ENCODE measurements at places on chromosomes 13 and 19. TPM values are rescaled to one million over a fixed set of nuclear protein-coding genes. Genes with fewer than 3 reads are reported as not detected.

DNA sequence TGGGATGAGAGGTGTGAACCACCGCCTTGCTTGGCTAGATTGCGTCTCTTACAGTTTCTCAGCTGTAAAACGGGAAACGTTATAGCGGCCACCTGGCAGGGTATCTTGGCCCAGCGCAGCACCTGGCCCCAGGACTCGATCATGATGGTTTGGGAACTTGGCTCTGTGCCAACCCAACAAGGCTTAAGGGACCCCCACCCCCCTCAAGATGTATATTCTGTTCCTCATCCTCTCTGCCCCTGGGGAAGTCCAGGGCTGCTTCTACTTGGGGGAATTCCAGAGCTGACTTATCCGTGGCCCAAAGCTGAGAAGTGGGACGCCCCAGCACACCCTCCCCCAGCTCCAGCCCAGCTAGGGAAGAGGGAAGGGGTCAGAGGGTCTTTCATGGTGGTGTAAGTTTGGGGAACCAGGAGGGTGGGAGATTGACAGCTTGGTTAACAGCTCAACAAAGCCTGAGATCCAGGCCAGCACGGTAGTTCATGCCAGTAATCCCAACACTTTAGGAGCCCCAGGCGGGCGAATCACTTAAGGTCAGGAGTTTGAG is 695 bp downstream of the ICAM1 start:
- no peak for DNase-seq

DNA sequence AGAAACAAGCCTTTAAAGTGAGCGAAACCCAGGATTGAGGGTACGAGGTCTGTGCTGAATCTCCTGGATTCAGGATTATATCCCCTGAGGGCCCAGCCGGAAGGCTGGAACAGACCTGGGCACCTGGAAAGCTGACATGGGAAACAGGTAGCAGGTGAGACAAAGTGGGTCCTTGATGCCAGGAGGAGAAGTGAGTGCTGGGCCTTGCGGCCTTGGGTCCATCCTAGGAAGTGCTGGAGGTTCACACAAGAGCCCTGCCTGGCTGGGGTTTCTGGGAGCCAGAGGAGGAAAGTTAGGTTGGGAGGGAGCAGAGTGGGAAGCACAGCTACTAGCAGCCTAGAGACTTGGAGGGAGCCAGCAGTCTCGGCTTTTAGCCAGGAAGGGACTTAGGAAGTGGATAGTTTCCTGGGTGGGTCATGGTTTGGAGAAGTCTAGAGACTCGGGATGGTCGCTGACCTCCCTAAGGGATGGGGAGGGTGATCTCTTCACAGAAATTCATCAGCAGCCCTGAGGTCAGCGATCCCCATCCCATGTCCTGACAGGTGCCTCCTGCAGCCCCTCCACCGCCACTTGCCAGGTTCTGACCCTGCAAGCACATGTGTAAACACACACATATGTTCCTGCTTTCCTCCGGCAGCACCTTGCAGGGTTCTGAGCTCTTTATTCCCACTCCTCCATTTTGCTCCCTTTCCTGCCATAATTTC is 29.4 kb upstream of the ZNF492 start:
- no peak for DNase-seq

GRCh38 chr13:20191311-20192157 is 1.2 kb downstream of the GJB2 start:
- no peak for DNase-seq

DNA sequence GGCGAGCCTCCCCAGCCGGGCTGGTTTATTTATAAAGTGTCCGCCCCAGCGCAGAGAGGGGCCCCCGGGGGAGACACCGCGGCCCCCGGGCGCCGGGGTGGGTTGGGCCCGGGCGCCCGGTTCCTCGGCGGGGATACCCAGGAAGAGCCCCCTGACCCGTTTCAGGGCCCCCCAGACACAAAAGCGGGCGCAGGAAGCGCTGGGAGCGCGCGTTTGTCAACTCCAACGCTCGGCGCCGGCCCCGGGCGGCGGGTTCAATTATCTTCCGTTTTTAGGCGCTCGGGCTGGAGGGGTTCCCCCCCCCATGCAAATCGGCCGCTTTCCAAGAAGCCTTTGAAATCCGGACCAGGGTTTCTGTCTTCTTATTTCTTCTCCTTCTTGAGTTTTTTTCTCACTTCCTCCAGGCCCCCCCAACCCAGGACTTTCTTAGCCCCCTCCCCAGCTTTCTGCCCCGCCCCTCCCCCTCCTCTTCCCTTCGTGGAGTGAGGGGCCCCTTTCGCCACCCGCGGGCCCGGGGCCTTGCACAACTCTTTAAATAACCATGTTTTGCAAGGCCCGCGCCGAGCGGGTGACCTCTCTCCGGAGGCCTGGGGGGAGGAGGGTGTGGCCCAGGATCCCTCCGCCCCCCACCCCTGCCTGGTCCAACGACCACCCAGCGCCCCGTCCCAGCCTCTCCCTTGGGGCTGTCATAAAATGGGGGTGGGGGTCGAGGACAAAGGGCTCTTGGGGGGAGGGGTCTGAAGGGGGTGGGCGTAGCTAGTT is 935 bp downstream of the ARID3A start:
- no peak for DNase-seq

DNA sequence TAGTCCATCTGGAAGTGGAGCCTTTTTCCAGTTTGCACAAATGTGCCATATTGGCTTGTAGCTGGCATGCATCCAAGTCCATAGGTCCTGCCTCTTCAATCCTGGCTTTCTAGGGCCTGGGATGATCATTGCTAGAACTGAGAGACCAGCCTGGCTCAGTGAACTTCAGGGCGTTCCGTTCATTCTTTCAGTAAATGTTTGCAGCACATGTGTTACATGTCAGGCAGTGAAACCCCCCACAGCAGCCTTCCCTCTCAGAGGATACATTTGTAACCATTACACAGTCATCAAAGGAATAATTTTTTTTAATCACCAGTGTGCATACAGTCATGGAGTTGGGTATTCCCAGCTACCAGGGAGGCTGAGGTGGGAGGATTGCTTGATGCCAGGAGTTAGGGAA is 9.7 kb downstream of the FUT2 start:
- DNase-seq: no peak

DNA sequence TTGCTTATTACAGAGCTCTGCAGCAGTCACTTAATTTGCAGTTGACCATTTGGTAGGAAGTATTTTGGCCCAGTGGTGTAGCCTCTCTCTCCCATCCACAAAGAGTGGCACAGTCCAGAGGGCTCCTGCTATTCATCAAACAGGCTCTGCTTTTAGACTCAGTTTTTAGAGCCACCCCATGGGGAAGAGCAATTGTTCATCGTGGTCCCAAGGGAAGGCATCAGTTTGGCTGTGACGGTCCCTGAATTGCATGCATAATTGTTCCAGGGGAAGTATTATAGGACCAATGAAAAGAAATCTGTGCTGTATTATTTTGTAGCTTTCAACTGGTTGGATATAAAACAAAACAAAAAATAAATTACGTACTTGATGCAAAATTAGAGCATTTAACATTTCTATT is 799.0 kb downstream of the DACH1 start:
- DNase-seq: no peak

GRCh38 chr19:3374369-3375112 is 8.2 kb downstream of the NFIC start:
- DNase-seq: no peak

DNA sequence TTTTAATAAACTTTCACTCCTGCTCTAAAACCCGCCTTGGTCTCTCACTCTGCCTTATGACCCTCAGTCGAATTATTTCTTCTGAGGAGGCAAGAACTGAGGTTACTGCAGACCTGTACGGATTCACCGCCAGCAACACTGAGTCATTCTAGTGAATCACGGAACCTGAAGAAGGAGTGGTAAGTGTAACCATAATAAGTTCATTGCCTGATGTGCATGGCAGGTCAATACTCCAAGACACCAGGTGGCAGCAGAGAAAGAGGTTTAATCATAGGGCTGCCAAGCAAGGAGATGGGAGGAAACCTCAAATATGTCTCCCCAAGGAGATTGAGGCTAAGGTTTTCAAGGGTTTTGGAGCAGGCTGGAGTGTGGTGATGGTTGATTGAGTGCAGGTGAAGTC is 204.3 kb upstream of the IPO5 start:
- no peak for DNase-seq

GRCh38 chr13:46982856-46983582 is 86.2 kb upstream of the HTR2A start:
- no peak for DNase-seq

DNA sequence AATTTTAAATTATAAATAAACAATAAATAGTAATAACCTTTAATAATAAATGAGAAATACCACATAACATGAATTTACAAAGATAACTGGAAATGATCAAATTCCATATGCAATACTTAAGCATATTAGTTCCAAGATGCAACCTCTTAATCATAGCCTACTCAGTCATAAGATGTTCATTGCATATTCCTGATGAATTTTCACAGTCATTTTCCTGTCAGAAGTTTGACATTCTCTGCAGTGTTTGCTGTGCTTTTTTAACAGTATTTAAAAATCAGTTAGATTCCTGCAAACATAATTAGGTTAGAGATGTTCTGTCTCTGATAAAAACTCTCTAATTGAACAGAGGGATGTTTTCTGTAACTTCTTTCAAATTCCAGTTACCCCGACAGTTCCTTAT is 28.6 kb upstream of the HTR2A start:
- no peak for DNase-seq

DNA sequence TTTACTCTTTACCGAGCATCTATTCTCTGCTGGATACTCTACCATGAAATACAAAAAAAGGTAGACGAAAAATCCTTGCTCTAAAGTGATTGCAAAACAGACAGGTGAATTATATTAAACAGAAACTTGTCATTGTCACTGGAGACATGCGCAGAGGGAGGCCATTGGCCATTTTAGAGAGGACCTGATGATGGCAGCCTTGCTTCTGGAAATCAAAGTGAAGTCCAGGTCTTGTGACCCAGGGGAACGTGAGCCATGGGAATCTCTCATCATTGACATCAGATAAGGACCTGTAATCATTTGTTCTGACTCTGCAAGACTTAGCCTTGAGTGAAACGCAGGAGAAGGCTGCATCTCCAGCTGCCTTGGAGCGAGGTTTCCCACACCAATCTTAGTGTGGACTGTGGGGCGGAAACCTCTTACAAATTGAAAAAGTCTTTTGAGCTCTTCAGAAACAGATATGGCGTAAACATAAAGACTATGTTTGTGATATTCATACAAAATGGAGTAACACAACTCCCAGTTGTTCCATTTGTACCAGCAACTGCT is 16.8 kb upstream of the SLC46A3 start:
- DNase-seq: no peak

DNA sequence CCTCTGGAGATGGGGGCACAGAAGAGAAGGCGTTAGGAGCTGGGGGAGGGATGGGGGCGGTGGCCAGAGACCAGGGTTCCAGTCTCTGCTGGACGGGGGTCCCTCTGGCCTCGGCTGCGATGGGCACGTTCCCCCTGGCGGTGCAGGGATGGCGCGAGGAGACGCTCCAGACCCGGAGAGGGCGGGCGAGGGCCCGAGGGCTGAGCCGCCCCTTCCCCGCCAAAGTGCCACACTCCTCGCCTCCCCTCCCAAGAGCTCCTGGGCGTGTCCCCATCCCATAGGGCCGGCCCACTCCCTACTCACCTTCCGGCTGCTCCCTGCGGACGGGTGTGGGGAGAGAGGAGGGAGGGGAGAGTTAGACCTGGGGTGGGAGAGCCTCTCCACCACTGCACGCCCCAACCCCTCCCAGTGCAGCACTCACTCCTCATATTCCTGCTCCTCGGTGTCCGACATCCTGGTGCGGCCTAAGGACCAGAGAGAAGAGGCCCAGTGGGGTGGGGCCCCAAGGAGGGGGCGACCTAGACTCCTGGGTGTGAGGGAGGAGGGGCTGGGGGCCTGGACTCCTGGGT is 2.2 kb downstream of the TNNT1 start:
- DNase-seq: no peak

- no peak for DNase-seq
These were observed 10.0 kb upstream of the SPC24 start for GRCh38 chr19:11165486-11166030.

DNA sequence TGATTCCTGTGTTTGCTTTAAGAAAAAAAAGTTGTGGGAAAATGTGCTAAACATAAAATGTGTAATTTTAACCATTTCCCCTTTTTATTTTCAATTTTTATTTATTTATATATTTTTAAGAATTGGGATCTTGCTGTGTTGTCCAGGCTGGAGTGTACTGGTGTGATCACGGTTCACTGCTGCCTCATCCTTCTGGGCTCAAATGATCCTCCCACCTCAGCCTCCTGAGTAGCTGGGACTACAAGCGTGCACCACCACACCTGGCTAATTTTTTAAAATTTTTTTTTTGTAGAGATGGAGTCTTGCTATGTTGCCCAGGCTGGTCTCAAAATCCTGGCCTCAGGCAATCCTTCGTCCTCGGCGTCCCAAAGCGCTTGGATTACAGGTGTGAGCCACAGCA is 19.0 kb downstream of the CACNG6 start:
- DNase-seq: no peak

GRCh38 chr19:29544656-29545360 is 19.0 kb downstream of the VSTM2B start:
- DNase-seq: no peak

DNA sequence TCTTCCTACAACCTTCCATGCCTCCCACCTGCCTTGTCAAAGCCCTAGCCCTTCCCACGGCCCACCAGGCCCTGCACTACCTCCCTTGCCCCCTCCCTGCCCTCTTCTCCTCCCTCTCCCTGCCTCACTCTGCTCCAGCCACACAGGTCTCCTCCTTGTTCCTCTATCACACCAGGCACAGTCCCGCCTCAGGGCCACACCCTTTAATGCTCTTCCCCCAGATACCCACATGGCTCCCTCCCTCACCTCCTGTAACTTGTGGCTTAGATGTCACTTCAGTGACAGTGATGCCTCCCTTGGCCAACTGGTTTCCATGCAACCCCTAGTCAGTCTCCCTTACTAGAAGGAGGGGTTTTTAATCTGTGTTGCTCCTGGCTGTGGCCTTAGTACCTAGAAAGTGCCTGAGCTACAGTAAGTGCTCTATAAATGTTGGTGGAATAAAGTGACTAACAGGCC is 1.3 kb downstream of the SIRT6 start:
- DNase-seq: no peak

GRCh38 chr19:5016268-5016667 is 47.4 kb downstream of the KDM4B start:
- no peak for DNase-seq

The KASH5 gene
- not detected for polyA plus RNA-seq

The PTOV1 gene
- 121 TPM for polyA plus RNA-seq

The ERCC2 gene
- polyA plus RNA-seq: 17.5 TPM

The FGF22 gene
- 1.6 TPM for polyA plus RNA-seq

The NLRP5 gene
- polyA plus RNA-seq: not detected

The GAPDHS gene
- polyA plus RNA-seq: not detected

The ZNF780B gene
- polyA plus RNA-seq: 9.8 TPM
